Activated CD4-positive, alpha-beta T cell treated with anti-CD3 and anti-CD28 coated beads for 24 hours (primary cell): ENCODE measurements at places on chromosomes 2 and 18.

DNA sequence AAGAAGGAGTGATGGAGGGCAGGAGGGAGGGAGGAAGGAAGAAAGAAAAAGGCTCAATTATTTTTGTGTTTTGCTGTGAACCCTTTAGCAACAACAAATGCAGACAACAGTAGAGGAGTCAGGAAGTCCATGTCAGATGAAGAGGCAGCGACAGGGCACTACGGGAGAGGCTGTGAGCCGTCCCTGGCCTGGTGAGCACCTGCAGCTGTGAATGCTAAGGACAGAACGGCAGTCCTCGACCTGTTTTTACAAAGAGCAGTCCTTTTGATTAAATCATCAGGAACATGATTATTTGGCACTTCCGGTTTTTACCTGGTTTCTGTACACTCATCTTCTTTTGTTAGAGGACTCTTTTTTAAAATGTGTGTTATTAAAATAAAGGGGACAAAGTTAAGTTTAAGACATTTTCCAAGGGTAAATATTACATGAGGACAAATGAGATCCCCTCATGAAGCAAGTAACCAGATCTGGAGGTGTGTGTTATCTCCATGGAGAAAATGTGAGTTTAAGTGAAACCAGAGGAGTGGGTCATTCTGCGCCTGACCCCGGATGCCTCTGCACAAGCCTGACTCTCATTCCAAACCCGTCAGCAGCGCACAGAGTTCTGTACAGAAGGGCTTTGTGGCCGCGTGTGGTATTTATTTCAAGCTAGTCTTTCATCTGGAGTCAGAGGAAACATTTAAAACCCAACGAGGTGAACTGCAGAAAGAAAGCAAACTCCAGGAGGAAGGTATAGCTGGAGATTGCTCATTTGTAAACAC lies 492.5 kb downstream of the SOX11 start:
- DNase-seq = no peak

GRCh38 chr2:112627060-112628040 lies 18.4 kb upstream of the SLC20A1 start:
- no peak for DNase-seq

- DNase-seq = no peak
These were observed 891.8 kb downstream of the DSC3 start for GRCh38 chr18:30150586-30151250.

- no peak for DNase-seq
These were observed 1400.8 kb upstream of the DDX18 start for GRCh38 chr2:116413659-116414058.

GRCh38 chr2:17658251-17658843 lies 95.3 kb downstream of the SMC6 start:
- no peak for DNase-seq

GRCh38 chr2:11029136-11029535 lies 117.4 kb downstream of the KCNF1 start:
- no peak for DNase-seq

DNA sequence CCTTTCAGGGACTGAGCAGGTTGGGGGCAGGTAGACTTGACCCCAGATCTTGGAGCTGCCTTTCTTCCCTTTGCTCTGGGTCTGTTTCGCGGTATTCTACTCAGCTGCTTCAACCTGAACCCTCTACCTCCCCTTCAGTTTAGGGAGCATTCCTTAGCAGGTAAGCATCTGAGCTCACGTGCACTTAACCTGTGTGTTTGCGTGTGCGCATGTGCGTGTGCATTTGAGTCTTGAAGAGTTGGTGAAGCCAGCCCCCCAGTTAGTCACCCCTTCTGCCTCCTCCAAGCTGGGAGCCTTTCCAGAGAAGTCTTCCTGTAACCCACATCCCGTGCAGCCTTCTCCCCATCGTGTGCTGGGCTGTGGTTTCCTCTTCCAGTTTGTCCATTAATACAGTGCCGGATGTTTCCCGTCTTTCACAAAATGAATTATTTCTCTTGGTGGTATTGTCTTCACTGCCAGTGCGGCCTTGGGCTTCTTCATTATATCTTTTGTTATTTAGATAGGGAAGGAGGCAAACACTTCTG lies 33.2 kb downstream of the B3GNT2 start:
- no peak for DNase-seq
